ENCODE measurements at places on chromosomes 3 and 15.

DNA sequence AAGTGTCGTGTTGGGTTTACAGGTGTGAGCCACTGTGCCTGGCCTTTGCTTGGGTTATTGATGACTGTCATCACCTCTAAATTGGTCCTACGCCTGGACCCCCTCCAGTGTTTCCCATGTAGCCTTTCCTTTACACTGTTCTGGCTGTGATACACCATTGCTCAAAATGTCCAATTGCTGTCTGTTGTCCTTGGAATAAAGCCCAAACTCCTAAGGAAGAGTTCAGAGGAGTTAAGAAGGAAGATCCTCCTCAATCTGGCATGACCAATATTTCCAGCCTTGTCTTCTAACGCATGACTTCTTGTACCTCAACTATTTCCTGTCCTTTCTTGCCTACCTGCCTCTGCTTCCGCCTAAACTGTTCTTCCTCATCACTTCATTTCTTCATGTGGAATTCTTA lies 113.1 kb downstream of the POLR2M start:
- no peak for DNase-seq

DNA sequence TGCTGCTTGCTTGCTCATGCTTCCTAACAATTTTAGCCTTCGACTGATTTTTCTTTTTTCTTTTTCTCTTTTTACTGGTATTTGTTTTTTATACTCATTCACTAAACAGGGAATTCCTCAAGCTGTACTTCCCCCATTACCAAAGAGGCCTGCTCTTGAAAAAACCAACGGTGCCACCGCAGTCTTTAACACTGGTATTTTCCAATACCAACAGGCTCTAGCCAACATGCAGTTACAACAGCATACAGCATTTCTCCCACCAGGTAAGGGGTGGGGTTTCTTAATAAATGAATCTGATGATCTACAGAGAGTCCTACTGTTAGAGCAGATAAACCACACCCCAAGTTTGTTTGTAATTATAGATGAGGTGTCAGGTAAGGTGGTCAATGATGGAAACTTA lies 178.8 kb downstream of the MBNL1 start:
- no peak for DNase-seq

- no peak for DNase-seq
These were observed 12.9 kb upstream of the ALPK3 start for GRCh38 chr15:84804005-84804900.

DNA sequence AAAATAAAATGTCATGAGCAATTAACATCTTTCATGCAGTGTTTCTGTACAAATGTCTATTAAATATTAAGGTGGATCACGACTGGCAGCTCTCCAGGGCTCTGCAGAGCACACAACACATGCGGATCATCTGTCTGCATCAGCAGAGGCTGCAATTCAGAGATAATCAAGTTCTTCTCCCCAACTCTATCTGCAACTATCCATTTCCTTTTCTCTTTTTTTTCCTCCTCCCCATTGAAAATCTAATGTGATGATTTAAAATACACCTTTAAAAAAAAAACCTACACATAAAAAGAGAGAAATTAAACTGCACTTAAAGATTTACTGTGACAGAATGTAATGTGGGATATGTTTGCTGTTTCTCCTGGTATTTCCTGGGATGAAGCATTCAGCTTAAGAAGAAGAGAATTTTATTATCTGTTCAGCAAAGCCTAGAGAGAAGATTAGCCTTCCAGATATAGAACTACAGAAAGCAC lies 352.6 kb upstream of the CCDC54 start:
- DNase-seq = no peak

GRCh38 chr3:104291878-104292277 lies 1074.8 kb upstream of the ALCAM start:
- DNase-seq = no peak

GRCh38 chr3:2861920-2862319 lies 248.3 kb downstream of the IL5RA start:
- no peak for DNase-seq

DNA sequence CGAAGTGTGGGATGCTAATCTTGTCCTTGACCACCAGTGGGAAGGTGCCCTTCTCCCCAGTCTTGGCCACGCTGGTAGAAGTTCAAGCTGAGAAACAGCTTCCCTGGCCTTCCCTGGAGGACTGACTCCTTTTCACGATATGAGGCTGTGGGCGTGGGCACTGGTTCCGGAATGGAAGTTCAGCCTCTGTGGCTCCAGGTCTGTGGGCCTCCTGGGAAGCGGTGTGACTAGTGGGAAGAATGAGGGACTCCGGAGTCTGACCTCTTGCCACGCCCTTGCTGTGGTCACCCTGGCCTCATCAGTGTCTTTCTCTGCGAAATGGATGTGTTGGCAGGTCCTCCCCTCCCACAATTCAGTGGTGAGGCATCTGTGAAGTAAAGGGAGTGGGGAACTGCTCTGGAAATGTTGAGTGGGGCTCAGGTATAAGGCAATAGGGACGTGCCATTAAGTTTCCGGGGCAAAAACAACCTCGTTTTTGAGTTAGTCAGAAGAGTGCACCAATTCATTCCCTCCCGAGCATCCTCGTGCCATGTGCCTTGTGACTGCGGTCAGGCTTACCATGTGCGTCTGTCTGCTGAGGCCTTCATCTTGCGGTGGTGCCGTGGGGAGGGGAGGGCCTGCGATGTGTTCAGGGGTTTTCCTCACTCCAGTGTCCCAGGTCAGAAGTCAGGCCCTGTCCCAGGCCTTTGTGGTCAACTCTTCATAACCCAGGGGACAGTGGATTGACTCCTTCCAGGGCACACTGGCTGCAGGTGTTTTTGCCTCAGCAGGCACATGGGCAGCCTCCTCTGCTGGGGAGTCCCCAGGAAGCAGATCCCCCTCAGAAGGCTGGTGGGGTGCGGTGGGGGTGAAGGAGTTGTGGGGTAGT lies 11.8 kb upstream of the SEC13 start:
- DNase-seq = no peak

GRCh38 chr3:2583046-2583445 lies 484.4 kb downstream of the CNTN4 start:
- DNase-seq = no peak

DNA sequence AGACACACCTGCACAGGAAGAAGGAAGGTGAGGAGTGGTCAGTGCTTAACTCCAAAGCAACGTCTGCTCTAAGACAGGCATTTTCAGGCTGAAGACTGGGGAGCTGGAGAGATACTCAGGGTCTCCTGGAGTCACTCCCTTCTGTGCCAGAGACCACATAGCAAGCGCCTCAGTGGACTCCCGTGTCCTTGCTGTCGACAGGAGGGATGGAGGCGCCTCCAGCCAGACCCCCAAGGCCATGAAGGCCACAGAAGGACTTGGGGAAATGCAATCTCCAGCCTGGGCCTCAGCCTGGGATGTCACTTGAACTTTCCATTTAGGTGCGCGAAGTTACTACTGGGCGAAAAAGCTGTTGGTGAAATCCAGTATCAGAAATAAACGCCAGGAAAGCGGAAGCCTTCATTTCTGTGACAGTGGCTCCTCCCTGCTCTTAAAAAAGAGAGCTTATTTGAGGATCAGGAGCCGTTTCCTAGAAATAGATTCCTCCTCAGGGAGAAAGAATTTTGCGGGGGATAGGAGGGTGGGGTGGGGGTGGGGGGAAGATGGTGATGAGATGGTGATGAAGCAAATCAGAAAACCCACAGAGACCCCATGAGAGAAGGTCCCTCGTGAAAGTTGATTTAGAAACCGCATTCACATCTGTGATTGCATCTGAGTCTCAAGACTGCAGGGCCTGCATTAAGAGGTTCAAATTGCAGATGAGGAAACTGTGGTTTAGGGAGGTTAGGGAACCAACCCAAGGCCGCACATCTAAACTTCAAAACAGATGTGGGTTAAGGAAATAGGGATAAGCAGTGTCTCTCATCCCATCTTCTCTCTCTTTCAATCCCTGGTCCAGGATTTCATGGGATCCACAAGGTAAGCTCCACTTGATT lies 78.8 kb downstream of the ATP2B2 start:
- no peak for DNase-seq
